ENCODE measurements at places on chromosomes 12 and 14.

DNA sequence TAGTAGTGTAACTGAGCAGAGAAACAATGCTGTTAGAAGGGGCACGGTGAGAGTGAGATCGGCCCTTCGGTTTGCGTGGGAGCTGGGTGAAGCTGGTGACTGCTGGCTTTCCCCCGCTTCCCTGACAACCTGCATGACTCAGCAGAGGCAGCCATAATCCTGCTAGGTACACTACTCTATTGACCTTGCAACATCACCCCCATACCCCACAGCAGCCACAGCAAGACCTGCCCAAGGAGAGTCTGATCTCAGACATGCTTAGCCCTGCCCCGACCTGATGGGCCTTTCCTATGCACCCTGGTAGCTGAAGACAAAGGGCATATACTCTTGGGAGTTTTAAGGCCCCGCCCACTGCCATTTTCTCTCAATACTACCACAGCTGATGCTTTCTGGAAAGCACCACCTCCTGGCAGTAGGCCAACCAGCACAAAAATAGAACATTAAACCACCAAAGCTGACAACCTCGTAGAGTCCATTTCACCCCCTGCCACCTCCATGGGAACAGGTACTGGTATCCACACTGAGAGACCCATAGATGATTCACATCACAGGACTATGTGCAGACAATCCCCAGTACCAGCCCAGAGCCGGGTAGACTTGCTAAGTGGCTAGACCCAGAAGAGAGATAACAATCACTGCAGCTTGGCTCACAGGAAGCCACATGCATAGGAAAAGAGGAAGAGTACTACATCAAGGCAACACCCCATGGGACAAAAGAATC is 75.9 kb upstream of the RGS6 start:
- DNase-seq, result peak; percentile 66

GRCh38 chr12:25553098-25553497 is at the start of gene LMNTD1:
Gene LMNTD1, minus strand, starts transcription at chr12:25553283. Its CDS starts 324 bp downstream, at chr12:25552959.
- peak; percentile 26 for DNase-seq

GRCh38 chr14:51682411-51682810 is 30.7 kb downstream of the FRMD6 start:
- no peak for DNase-seq

- DNase-seq, result peak; percentile 55
Measured at GRCh38 chr12:54299515-54300224, 1.1 kb downstream of the NFE2 start.

GRCh38 chr12:100186071-100186470 is 14.5 kb upstream of the ACTR6 start:
- DNase-seq, result no peak

- DNase-seq, result peak; percentile 77
Measured at GRCh38 chr14:92680781-92681650, 67.4 kb downstream of the LGMN start.

DNA sequence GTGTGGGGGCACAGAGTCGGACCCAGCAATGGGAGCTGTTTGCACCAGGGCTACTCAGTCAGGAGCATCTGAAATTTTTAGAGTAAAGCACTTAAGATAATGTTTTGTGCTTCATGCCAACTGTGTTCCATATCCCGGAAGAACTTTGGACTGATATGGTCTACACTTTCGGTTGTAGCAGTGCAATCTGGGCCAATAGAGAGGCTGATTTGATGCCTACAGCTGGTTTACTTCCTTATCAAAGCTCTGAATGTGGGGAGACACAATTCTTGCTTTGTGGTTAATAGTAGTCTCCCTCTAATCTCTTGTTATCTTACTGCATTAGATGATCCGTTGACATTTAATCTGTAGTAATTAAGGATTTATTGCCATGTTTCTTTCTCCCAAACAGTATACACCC is 7.8 kb upstream of the VDR start:
- no peak for DNase-seq
